ENCODE measurements at places on chromosomes 3 and 15. TPM values are rescaled to one million over a fixed set of nuclear protein-coding genes. Genes with fewer than 3 reads are reported as not detected.

- no peak for DNase-seq
Observed at GRCh38 chr15:70035051-70035718, 62.5 kb downstream of the TLE3 start.

The GOLGA6A gene
- 0.13 TPM for total RNA-seq

DNA sequence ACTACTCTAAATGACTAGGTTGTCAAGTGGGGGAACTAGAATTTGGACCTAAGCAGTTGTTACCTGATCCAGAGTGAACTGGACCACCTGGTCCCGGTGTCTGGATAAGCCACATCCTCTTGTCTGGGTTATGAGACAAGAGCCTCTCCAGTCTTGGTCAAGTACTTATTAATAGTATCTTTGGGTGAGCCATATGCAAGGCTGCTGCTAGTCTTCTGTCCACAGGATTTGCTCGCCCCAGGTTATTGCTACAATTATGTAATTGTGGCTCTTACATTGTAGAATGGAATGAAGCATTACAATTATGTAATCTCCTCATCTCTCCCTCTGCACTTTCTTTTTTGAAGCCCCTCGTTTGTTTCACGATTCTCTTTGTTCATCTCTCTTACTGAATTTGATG lies 24.0 kb upstream of the AGBL1 start:
- no peak for DNase-seq

The MNS1 gene
- total RNA-seq, result 5.1 TPM

DNA sequence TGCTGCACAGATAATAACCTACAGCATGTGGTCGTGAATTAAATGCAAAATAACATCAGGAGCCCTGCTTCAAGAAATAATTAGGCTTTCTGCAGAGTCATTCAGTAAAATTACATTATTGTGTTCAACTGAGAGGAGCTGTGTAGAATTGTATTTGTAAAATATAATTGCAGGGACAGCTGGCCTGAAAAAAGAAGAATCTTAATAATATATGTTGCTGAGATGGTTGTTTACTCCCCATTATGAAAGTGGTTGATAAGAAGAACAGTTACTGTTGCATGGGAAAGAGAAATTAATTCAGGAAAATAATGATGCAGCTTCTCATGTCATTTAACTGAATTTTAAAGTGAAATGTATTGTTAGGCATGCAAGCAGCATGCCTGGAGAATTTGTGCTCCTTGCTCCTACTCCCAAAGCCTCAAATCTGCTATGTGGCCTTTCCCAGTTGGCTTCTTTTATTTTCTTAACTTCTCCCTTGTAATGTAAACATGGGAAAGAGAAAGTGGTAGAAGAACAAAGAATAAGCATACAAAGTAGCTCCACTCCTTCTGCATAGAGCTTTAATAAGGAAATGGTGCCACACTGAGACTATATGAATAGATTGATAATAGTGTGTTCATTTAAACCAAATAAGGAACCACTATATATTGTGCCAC lies 100.1 kb downstream of the VGLL3 start:
- DNase-seq, result no peak

The UBL7 gene
- total RNA-seq, result 30.6 TPM

GRCh38 chr3:194294199-194294894 lies 56.8 kb downstream of the CPN2 start:
- no peak for DNase-seq

The PLIN1 gene
- total RNA-seq, result 0.13 TPM

The CLDN16 gene
- total RNA-seq, result not detected

The LRRFIP2 gene
- 26.5 TPM for total RNA-seq

GRCh38 chr15:92892201-92892555 lies 7.9 kb upstream of the CHD2 start:
- no peak for DNase-seq

The FGD5 gene
- 14.1 TPM for total RNA-seq

DNA sequence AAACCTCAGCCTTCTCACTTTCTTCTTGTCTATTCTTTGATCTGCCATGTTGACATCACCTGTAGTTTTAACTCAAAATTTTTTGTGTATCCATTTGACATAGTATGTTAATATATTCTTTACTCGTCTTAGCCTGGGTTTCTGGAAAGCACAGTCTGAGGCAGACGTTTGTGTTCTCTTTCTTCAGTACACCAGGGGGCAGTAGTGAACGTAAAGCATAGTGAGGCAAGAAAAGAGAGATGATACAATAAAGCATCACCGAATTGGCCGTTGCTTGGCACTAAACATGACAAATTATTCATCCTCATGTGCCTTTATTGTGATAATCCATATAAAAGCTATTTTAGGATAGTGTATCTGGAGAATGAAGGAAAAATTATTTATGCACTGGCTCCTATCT lies 141.0 kb upstream of the MYRIP start:
- peak; percentile 25 for DNase-seq

- DNase-seq, result peak; percentile 91
Observed at GRCh38 chr3:98012979-98013378, 22.1 kb downstream of the GABRR3 start.

DNA sequence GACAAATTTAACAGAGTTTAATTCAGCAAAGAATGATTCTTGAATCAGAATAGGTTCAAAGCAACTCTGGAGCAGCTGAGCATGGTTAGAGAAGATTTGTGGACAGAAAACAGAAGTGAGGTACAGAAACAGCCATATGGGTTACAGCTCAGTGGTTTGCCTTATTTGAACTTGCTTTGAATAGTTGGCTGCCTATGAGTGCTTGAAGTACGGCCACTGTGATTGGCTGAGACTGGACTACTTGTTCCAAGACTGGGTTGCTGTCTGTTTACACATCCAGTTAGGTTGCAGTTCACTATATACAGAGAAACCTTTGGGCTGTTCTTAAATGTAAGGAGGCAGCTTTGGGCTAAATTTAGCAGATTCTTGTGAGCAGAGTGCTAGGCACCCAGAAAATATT lies 79.4 kb upstream of the CADPS start:
- peak; percentile 7 for DNase-seq

The AP3B2 gene
- total RNA-seq, result 0.18 TPM

The CLDN18 gene
- not detected for total RNA-seq

DNA sequence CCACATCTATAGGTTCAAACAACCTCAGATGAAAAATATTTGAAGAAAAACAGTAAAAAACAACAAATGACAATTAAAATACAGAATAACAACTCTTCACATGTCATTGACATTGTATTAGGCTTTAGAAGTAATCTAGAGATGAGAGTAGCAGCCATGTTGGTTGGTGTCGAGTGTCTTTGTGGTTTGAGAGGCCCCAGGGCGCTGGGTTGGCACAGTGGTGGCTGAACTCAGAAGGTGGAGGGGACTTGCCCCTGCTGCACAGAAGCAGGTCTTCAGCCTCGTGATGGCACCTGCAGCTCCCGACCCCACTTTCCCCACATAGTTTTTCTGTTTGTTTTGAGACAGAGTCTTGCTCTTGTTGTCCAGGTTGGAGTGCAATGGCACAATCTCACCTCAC lies 187.2 kb downstream of the OSBPL10 start:
- no peak for DNase-seq

DNA sequence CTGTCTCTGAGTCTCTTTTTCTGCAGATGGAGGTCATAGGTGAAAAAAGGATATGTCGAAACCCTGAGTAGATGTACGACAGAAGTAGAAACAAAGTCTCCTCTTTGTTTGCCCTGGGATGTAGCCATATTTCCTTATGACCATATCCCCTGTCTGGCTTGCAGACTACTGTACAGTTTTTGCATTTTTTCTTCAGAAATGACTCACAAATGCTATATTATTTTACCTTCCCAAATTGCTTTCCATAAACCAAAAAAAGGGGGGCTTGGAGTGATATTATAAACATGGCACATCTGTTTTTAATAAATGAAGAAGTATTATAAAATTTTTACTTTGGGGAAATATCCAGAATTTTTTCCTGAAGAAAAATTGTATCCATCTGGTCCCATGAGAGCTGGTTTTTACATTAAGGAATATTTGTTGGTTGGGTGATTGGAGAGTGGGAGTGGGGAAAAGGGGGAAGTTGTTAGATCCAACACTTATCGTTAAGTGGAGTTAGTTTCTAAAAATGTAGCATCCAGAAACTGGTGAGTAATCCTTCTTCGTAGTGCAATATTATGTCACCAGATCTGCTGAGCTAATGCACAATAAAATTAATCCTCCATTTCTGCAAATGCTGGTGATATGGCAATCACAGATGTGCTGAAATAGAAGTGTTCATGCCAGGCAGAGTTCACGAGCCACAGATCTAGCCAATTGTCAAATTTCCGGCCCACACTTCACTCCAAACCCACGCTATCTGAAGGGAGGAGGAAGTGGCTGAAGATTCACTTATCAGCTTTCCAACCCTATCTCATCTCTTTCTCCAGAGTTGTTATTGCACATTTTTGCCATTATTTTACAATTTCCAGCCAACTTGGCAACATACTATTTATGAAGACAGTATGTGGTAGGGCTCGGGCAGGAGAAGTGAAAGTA lies 313.6 kb upstream of the ATP11B start:
- peak; percentile 65 for DNase-seq

The UROC1 gene
- total RNA-seq, result 0.04 TPM

- peak; percentile 69 for DNase-seq
Observed at GRCh38 chr3:15934389-15935195, 136.8 kb upstream of the ANKRD28 start.

The CCK gene
- 10.3 TPM for total RNA-seq

- no peak for DNase-seq
Observed at GRCh38 chr15:60523056-60523455, 44.1 kb upstream of the ICE2 start.

- no peak for DNase-seq
Observed at GRCh38 chr3:53566461-53567145, 72.2 kb downstream of the CACNA1D start.

The WDR49 gene
- total RNA-seq, result 0.58 TPM

GRCh38 chr3:147397155-147397874 lies 9.0 kb downstream of the ZIC4 start:
- DNase-seq, result no peak

DNA sequence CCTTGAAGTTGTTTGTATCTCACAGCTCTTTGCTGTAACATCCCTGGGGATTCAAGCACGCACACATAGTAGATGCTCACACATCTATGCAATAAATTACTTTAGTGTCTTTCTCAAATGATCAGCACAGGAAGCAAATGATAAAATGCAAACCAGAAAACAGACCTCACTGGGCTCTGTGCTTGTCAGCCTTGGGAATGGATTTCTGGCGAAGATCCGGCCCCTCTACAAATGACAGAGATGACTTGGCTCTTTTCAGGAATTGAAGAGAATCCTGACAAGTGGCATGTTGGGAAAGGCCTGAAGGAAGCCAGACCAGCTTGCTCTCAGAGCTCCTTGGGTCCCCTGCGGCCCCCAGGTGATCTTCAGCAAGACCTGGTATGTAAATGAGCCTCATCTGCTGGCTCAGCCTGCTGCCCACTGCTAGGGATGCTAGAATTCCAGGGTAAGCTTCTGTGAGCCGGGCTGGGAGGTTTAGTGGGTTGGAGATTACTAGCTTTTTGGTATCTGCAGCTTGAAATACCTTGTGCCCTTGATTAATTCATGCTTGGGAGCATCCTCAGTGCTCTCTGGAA lies 54.1 kb downstream of the LPP start:
- DNase-seq, result peak; percentile 52

DNA sequence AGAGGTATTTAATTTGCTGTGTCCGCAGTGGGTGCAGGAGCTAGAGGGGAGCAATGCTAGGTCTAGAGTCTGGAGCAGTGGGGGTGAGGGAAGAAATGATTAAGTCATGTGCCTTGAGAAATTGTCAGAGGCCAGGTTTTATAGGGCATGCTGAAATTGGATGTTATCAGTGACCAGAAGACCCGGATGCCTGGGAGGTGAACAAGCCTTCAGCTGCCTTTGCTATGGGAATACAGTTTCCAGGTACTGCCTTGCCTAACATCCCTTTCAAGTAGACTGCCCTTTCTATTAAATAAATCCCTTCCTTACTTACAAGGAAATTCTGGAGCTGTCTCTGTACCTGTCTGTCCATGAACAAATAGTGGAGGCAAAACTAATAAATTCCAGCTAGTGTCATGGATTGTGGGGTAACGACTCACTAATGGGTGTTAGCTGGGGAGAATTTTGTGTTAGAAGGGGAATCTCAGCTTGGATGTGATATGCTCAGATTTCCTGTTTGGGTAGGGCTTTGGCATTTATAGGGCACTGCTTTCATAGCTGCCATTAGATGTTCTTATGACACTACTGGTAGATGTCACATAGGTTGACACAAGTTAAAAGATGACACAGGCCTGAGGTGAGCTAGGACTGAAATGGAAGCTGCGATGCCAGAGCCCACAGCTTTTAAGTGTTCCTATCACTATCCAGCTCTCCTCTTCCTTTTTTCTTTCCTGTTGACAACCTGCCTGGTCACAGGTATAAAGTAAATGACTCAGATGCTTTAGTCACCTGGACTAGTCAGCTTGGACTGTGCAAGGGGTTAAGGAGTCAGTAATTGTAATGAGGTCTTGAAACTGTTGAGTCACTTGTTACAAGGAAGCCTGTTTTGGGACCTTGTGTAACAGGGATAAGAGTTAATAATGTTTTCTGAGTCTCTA lies 21.3 kb downstream of the CHD2 start:
- no peak for DNase-seq

The SPATA12 gene
- total RNA-seq, result 0.04 TPM

The CORO2B gene
- 2.9 TPM for total RNA-seq

DNA sequence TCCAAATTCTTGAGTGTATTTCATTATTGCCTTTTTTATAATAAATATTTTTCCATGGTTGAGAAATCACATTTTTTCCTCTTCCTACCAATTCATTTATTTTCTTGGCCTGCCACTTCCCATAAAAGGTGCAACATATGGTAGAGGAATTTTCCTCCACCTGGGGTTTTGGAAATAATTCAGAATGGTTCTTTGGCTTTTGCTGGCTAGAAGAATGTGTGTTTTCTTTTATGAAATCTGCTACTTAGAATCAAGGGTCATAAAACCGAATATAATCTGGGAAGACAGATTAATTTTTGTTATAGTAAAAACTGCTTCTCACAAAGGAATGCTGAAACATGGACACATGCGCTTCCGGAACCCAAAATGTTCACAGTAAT lies 54.0 kb upstream of the POMGNT2 start:
- peak; percentile 40 for DNase-seq

DNA sequence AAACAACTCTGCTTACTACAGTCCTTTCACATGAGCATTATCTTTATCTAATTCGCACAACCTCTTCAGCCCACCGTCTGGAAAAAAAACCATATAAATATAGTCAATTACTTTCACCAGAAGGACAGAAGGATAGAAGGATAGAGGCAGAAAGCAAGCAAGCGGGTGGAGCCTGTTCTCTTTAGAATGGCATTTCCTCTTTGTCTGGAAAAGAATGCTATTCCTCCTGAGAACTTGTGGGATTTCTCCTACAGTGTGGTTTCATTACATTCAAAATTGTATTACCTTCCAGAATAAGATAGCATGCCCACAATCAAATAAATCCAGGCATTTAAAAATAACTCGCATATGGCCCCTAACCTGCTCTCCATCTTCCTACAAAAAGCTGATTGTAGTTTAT lies 23.1 kb downstream of the SLC30A4 start:
- DNase-seq, result no peak
